Renal cortical epithelial cell (primary cell): ENCODE measurements at places on chromosomes 16 and 17. TPM values are rescaled to one million over a fixed set of nuclear protein-coding genes. Genes with fewer than 3 reads are reported as not detected.
A peak's percentile ranks its signal among the peaks of the same experiment; 100 is the strongest.

- DNase-seq: no peak
Measured at GRCh38 chr17:1267471-1267943, 2.7 kb upstream of the BHLHA9 start.

- DNase-seq: no peak
Measured at GRCh38 chr17:77848257-77848656, 110.2 kb upstream of the TNRC6C start.

GRCh38 chr17:39208893-39209292 lies 8.8 kb downstream of the RPL19 start:
- no peak for DNase-seq

DNA sequence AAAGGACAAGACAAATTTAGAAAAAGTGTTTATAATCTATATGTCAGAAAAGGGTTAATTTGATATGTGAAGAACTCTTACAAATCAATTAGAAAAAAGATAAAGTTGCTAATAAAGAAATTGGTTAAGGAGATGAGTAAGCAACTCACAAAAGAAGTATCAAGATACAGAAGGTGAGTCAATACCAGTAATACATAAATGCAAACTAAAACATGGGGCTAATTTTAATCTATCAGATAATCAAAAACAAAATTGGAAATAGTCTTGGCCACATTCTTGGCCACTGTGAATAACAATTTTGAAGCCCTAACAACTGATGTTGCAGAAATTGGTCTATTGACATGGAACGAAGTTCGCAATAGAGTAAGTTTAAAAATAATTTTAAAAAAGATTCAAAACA lies 6.8 kb downstream of the DHRS7C start:
- DNase-seq: no peak

- no peak for DNase-seq
Measured at GRCh38 chr16:27084307-27085028, 17.7 kb downstream of the C16orf82 start.

DNA sequence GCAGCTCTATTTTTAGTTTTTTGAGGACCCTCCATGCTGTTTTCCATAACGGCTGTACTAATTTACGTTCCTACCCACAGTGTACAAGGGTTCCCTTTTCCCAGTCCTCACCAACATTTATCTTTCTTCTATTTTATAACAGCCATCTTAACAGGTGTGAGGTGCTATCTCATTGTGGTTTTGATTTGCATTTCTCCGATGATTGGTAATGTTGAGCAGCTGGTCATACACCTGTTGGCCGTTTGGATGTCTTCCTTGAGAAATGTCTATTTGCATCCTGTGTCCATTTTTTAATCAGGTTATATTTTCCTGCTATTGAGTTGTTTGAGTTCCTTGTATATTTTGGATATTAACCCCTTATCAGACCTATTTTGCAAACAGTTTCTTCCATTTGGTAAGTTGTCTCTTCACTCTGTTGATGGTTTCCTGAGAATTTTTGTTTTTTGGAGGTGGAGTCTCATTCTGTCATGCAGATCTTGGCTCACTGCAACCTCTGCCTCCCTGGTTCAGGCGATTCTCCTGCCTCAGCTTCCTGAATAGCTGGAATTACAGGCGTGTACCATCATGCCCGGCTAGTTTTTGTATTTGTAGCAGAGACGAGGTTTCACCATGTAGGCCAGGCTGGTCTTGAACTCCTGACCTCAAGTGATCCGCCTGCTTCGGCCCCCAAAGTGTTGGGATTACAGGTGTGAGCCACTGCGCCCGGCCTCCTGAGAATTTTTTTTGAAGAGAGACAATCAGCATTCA lies 279.6 kb downstream of the SNX29 start:
- DNase-seq: no peak

GRCh38 chr17:32609085-32609484 lies 122.3 kb downstream of the CDK5R1 start:
- peak; percentile 67 for DNase-seq

DNA sequence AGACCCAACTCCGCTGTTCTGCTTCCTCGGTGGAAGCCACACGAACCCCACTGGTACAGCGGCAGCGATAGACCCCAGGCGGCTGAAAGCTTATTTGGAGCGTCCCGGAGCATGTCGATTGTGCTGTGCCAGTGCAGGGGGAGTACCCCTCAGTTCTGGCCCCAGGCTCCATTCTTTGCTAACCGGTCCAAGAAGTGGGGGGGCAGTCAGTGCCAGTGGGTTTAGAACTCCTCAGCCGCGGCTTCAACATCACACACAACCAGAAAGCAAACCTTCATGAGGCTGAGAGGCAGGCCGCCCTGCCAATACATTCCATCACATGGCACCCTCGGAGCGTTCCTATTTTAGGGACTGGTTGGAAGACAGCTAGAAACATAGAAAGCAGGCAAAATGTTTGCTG lies 1.7 kb upstream of the MNT start:
- no peak for DNase-seq

GRCh38 chr17:73586275-73586832 lies 57.9 kb downstream of the SDK2 start:
- DNase-seq: no peak

DNA sequence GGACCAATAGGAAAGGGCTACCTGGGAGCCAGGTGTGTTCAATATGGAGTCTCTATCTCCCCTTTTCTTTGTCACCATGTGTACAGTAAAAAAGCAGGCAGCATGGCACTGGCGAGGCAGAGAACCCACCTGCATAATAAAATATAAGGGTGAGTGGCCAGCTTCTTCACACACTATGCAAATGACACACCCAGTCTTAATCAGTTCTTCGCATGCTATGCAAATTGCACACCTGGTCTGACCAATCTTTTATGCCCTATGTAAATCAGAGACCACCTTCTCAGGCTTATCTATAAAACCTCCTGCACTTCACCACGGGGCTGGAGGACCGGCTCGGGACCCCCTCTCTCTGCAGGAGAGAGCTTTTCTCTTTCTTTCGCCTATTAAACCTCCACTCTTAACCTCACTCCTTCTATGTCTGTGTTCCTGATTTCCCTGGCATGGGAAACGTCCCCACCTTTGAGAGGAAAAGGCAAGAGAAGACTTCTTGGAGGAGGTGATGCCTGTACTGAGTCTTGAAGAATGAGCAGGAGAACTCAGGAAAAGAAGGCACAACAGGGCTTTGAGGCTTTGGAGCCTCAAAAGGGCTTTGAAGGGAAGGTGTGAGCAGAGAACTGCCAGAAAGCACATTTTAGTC lies 502.1 kb downstream of the GRIN2A start:
- no peak for DNase-seq

DNA sequence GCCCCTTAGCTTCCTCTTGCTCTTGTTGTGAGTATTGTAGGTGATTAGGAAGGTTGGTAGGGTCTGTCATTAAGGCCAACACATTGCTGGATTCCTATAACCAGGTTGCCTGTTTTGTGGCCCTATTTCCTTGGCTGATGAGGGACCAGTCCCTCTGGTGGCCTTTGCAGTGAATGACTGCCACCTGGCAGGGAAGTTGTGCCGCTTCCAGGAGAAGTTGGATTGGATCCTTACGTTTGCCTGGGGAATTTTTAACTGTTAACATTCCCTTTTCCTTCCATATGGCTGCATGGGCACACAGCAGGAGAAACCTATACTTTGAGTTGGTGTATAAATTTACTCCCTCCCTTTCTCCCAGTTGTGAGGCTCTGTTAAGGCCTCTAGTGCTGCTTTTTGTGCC lies 32.4 kb downstream of the LCMT1 start:
- no peak for DNase-seq

GRCh38 chr16:1788708-1789100 lies 4.8 kb downstream of the IGFALS start:
- no peak for DNase-seq

DNA sequence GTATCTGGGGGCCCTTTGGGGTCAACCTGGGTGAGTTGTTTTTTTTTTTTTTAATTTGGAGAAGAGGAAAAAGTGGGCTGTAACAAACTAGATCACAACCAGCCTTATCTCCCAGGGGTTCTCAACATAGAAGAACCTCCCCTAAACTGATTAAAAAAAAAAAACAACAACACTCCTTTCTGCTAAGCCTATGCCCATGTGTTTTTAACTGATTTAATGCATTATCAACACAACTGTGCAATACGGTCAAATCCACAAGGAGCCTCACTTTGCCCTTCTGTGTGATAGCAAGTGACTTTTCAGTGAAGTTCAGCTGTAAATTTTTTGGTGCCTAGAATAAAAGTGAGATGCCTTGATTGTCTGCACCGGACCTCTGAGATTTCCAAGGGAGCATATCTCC lies 646 bp downstream of the MYH11 start:
- DNase-seq: no peak

KRTAP2-2 gene
- total RNA-seq: 0.15 TPM in 1 of 2 replicates, not detected in the other

FADS6 gene
- total RNA-seq: not detected in 2 replicates

HSPB9 gene
- not detected in 2 replicates for total RNA-seq
